Activated CD4-positive, alpha-beta T cell treated with anti-CD3 and anti-CD28 coated beads, Interleukin-2, amount 10 ng/mL, durations not matched to agents 7 days and 5 days (primary cell): ENCODE measurements at places on chromosomes 7 and 10.

- H3K4me1 ChIP-seq: no peaks in the 10 kb centered on the region
- H3K27me3 ChIP-seq: no peaks in the 10 kb centered on the region
- H3K4me3 ChIP-seq: no peak overlapping the region
- H3K36me3 ChIP-seq: no peaks in the 10 kb centered on the region
Measured at GRCh38 chr10:15748126-15748525, 28.4 kb upstream of the ITGA8 start.

DNA sequence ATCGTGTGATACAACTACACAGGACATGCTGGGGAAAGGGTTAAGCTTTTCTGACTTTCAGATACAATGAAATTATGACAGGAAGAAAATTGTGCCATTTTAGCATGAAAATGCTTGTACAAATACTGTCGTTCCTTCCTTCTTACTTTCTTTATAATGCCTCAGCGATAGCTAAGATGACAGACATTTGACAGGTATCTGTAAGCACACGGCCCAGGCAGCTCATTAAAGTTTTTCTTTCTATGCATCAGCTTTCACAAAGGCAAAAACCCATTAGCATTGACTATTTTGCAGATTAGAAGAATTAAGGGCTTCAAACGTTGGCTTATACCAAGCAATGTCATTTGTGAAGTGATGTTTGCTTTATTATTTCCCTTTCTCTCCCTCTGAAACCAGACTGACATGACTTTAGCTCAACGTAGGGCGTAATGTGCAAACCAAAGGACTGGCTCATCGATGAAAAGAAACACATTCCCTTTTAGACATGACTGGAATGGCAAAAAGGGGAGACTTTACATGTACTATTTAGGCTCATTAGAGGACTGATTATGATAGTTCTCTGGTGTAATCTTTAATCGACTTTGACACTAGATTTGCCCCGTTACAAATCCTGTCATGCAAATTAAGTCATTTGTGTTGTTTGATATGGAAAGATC is 258.4 kb upstream of the SP8 start:
- no peak overlapping the region for H3K27ac ChIP-seq
- no peak overlapping the region for H3K4me3 ChIP-seq
- H3K27me3 ChIP-seq: no peaks in the 10 kb centered on the region
- DNase-seq: no peak

DNA sequence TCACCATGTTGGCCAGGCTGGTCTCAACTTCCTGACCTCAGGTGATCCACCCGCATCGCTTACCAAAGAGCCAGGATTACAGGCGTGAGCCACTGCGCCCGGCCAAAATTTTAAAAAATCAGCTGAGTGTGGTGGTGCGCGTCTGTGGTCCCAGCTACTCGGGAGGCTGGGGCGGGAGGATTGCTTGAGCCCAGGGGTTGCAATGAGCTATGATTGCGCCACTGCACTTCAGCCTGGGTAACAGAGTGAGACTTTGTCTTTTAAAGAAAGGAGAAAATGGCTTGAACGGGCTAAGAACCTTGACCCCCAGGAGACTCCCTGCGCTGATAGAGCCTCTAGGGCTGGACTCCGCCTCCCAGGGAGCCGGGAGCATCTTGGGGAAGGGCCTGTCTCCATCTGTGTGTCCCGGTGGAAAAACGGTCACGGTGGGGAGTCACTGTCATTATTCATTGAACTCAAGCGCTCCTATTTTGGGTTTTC is 760 bp upstream of the KCTD7 start:
- H3K27me3 ChIP-seq: peaks cover 4% of the 10 kb centered on the region
- H3K4me3 ChIP-seq: peak overlapping the region; percentile 85
- H3K4me1 ChIP-seq: peaks cover 46% of the 10 kb centered on the region
- DNase-seq: no peak
- peaks cover 21% of the 10 kb centered on the region for H3K36me3 ChIP-seq

- H3K4me1 ChIP-seq: no peaks in the 10 kb centered on the region
- H3K27ac ChIP-seq: no peak overlapping the region
- no peak for DNase-seq
- no peaks in the 10 kb centered on the region for H3K36me3 ChIP-seq
- H3K27me3 ChIP-seq: no peaks in the 10 kb centered on the region
- no peak overlapping the region for H3K4me3 ChIP-seq
Measured at GRCh38 chr10:57968328-57969016, 299.2 kb downstream of the IPMK start.

DNA sequence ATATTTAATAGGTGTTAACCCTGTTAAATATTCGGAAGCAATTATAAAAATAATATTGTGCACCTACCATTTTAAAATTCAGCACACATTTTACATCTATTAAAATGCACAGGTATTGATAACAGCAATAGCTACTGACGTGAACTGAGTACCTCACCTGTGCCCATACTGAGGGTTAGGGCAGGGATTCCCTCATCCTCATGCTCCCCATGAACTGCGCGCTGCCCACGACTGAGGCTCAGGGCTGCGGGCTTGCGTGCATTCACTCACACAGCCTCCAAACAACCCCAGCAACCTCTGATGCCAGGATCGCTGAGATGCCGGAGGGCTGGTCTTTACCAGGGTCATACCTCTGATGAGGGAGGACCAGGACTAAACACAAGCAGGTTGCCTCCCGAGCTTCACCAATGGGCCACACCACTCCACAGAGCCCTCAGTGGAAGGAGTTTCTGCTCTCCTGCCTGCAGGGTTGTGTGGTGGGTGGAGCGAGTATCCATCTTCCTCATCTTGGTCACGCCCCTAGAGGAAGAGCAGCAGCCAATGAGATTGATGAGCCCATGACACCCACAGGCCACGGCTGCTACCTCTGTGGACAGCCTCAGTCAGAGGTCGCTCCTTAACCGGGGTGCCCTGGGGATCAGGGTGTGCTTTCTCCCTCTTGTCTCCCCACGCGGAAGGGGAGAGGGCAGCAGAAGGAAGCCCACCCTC is 478.3 kb downstream of the TNS3 start:
- H3K27ac ChIP-seq: no peak overlapping the region
- H3K27me3 ChIP-seq: no peaks in the 10 kb centered on the region
- H3K4me1 ChIP-seq: no peaks in the 10 kb centered on the region

DNA sequence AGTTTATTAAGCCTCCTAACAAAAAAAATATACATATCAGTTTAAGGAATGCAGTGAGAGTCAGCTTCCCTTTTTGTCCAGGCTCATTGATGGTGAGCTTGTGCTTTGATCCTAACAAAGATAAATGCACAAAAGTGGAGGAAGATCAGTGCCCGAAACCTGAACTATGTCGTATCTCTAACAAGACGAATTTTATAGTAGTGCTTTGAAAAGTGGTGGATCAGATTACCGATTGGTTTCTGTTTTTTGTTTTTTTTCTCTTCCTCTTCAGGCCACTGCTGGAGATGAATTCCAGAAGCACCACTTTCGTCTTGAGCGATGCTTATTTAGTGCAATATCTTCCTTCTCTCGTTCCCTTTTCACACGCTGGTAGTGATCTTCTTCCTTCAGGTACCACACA is 72.8 kb downstream of the RHOBTB1 start:
- H3K27me3 ChIP-seq: peaks cover 10% of the 10 kb centered on the region
- no peak for DNase-seq
- H3K27ac ChIP-seq: no peak overlapping the region
- no peak overlapping the region for H3K4me3 ChIP-seq
- no peaks in the 10 kb centered on the region for H3K4me1 ChIP-seq

DNA sequence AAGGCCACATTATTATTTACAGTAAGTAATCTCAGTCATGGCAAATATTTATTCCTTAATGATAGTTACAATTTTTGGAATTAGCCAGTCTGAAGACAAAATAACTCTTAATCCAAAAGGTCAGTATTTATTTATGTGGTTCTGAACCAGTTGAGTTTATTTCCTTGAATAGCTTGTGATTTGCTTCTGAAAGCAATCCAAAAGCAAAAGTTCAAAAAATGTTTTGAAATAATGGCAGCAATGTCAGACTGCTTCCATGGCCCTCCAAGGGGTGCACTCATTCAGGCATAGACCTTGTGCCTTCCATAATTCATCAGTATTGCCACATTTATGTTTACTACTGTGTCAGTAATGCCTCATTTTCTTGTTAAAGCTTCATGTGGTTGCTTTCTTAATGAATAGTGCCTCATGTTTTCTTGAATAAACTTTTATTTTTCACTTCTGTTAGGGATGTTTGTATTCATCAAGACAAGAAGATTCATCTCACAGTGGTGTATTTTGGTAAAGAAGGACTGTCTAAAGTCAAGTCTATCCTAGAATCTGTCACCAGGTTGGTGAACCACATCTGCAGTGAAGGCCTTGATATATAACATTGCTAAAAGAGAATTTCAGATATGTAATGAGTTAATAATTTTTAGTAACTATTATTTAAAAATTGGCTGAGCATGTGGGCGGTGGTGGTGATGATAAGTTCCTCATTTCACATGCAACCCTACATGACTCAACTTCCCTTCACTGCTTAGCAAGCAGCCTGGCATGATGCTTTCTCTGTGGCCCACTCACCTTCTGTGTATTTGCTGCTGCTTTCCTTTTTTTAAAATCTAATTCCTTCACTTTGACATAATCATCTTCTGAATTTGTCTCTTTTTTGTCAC is 22.0 kb downstream of the CSGALNACT2 start:
- H3K27ac ChIP-seq: no peak overlapping the region
- H3K27me3 ChIP-seq: no peaks in the 10 kb centered on the region
- peaks cover 48% of the 10 kb centered on the region for H3K4me1 ChIP-seq

GRCh38 chr10:7580520-7580919 is 86.2 kb downstream of the ITIH5 start:
- H3K4me1 ChIP-seq: peaks cover 10% of the 10 kb centered on the region
- H3K36me3 ChIP-seq: no peaks in the 10 kb centered on the region
- DNase-seq: no peak
- H3K4me3 ChIP-seq: no peak overlapping the region

GRCh38 chr10:122381680-122382079 is 7.2 kb downstream of the PLEKHA1 start:
- DNase-seq: no peak
- no peak overlapping the region for H3K4me3 ChIP-seq
- no peak overlapping the region for H3K27ac ChIP-seq
- peaks cover 10% of the 10 kb centered on the region for H3K36me3 ChIP-seq
- H3K4me1 ChIP-seq: peaks cover 17% of the 10 kb centered on the region

- no peak overlapping the region for H3K27ac ChIP-seq
- no peak overlapping the region for H3K4me3 ChIP-seq
- H3K36me3 ChIP-seq: no peaks in the 10 kb centered on the region
- DNase-seq: no peak
Measured at GRCh38 chr10:107900131-107900530, 735.6 kb upstream of the SORCS1 start.

DNA sequence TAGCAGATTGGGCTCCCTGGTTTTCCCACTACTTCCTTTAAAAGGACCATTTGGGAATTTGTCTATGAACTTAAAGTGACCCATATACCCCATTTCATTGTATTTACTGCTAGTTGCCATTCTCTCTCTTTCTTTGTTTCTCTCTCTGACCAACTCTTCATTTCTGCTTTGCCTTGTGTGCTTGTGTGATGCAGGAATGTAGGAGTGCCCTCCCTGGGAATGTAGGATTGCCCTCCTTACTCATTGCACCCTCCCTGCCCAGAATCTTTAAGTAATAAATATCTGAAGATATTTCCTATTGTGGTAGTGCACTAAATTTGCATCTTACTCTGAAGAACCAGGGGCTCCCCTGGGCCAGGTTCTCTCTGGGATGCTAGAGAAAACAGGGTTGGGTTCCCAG is 47.3 kb upstream of the KLF14 start:
- DNase-seq: no peak
- H3K4me1 ChIP-seq: no peaks in the 10 kb centered on the region
- H3K27me3 ChIP-seq: peaks cover 35% of the 10 kb centered on the region
- no peak overlapping the region for H3K27ac ChIP-seq

GRCh38 chr10:77647543-77648293 is 10.1 kb upstream of the KCNMA1 start:
- no peak overlapping the region for H3K4me3 ChIP-seq
- H3K27ac ChIP-seq: no peak overlapping the region
- no peak for DNase-seq
- H3K4me1 ChIP-seq: no peaks in the 10 kb centered on the region
- H3K27me3 ChIP-seq: peaks cover 12% of the 10 kb centered on the region

- H3K4me3 ChIP-seq: no peak overlapping the region
- peaks cover 26% of the 10 kb centered on the region for H3K4me1 ChIP-seq
- peaks cover 6% of the 10 kb centered on the region for H3K36me3 ChIP-seq
- no peak overlapping the region for H3K27ac ChIP-seq
- no peak for DNase-seq
Measured at GRCh38 chr10:11108356-11108755, 90.7 kb downstream of the CELF2 start.

GRCh38 chr7:8356071-8356470 is 77.3 kb upstream of the NXPH1 start:
- H3K4me1 ChIP-seq: no peaks in the 10 kb centered on the region
- DNase-seq: no peak
- H3K4me3 ChIP-seq: no peak overlapping the region
- no peaks in the 10 kb centered on the region for H3K36me3 ChIP-seq

DNA sequence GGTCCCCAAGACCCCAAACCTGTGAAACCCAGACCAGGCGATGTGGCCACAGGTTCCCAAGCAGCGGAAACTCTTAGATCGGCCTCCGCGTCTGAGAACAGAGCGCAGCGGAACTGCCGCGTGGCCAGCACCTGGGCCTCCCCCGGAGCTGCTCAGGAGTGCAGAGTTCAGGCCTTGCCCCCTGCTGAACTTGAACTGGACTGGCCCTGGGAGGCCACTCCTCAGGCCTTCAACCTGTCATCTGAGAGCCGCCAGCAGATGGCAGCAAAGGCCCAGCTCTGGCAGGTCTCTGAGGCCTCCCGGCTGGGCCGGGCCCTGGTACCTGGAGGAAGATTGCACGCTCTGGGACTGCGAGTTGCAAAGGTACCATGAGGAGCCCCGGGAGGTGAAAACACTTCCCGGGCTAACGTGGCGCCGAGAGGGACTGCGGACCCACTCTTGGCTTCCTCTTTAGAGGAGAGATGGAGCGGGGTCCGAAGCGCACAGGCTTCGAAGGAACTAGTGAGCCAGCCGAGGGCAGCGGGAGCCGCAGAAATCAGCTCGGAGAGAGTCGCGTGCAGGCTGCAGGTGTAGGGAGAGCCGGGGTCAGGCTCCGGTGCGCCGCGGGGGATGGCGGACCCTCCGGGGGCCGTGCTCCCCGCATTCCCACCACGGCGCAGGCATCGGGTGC is 89.2 kb downstream of the PAXIP1 start:
- H3K27me3 ChIP-seq: peaks cover 8% of the 10 kb centered on the region
- H3K4me3 ChIP-seq: peak overlapping the region; percentile 45
- peaks cover 3% of the 10 kb centered on the region for H3K4me1 ChIP-seq
- H3K27ac ChIP-seq: no peak overlapping the region
- H3K36me3 ChIP-seq: no peaks in the 10 kb centered on the region
- DNase-seq: peak; percentile 88

DNA sequence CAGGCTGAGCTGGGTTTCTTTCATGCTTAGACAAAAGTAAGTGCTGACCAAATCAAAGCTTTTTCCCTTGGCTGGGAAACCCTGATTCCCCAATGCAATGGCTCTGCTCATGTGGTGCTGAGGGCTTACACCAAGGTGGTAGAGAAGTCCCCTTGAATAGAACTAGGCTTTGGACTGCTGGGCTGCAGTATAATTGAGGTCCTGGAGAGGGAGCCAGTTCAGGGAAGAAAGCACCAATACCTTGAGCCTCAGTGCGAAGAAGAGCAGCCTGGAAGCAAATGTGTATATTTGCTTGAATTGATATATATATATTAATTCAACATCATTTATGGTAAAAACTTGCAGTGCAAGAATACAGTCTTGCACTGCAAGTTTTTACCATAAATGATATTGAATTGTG is 391.1 kb downstream of the RPS24 start:
- H3K4me3 ChIP-seq: no peak overlapping the region
- H3K4me1 ChIP-seq: no peaks in the 10 kb centered on the region
- DNase-seq: no peak
- H3K36me3 ChIP-seq: no peaks in the 10 kb centered on the region
- no peak overlapping the region for H3K27ac ChIP-seq
